Progenitor cell of endocrine pancreas (in vitro differentiated cells): ENCODE measurements at places on chromosomes 12 and 14. TPM values are rescaled to one million over a fixed set of nuclear protein-coding genes. Genes with fewer than 3 reads are reported as not detected.

- no peak for DNase-seq
These were observed 134.6 kb downstream of the TMEM121 start for GRCh38 chr14:105660816-105661531.

GRCh38 chr12:110929818-110930217 is 9.4 kb upstream of the MYL2 start:
- DNase-seq, result no peak

GRCh38 chr12:79925492-79925891 is 9.4 kb downstream of the PPP1R12A start:
- no peak for DNase-seq

GRCh38 chr12:464484-465267 is 4.9 kb downstream of the B4GALNT3 start:
- DNase-seq, result no peak

- no peak for DNase-seq
These were observed 5.4 kb upstream of the MRPS35 start for GRCh38 chr12:27705263-27705662.

GRCh38 chr12:106814714-106815113 is 40.2 kb downstream of the RIC8B start:
- DNase-seq, result no peak

- no peak for DNase-seq
These were observed 106.7 kb downstream of the PRMT8 start for GRCh38 chr12:3597526-3598210.

GRCh38 chr12:6925540-6926279 is 2.0 kb upstream of the ATN1 start:
- DNase-seq, result no peak

- no peak for DNase-seq
These were observed 354.4 kb downstream of the EGLN3 start for GRCh38 chr14:33596211-33597080.

DNA sequence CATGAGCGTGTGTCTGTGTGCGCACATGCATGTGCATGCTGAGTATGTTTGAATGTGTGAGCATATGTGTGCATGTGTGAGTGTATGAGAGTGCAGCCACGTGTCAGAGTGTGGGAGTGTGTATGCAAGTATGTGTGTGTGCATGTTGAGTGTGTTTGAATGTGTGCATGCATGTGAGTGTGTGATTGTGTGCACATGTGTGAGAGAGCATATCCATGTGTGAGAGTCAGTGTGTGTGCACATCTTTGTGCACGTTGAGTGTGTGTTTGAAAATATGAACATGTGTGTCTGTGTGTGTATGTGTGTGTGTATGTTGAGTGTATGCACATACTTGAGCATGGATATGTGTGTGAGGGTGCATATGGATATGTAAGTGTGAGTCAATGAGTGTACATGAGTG is 730.8 kb downstream of the VRK1 start:
- no peak for DNase-seq

Gene TEX22
- total RNA-seq, result 2.4 and 3.5 TPM in 2 replicates

Gene AMHR2
- total RNA-seq, result 35.1 and 35.7 TPM in 2 replicates

Gene FIGNL2
- total RNA-seq, result 44.5 and 46.7 TPM in 2 replicates

Gene GPX2
- total RNA-seq, result 11.0 and 13.9 TPM in 2 replicates

Gene IL23A
- 0.67 and 0.89 TPM in 2 replicates for total RNA-seq

Gene RNASE7
- not detected in 2 replicates for total RNA-seq

Gene PARP11
- total RNA-seq, result 27.2 and 28.3 TPM in 2 replicates

Gene TAS2R7
- total RNA-seq, result not detected in 2 replicates
